ENCODE measurements at places on chromosomes 2 and 18. TPM values are rescaled to one million over a fixed set of nuclear protein-coding genes. Genes with fewer than 3 reads are reported as not detected.

GRCh38 chr2:109031476-109032228 lies 42.6 kb upstream of the EDAR start:
- H3K36me3 ChIP-seq, result no peaks in the 10 kb centered on the region
- peak overlapping the region; percentile 97 for H3K27ac ChIP-seq
- H3K27me3 ChIP-seq, result no peaks in the 10 kb centered on the region
- DNase-seq, result peak; percentile 96
- peak overlapping the region; percentile 73 for H3K4me3 ChIP-seq

- no peak overlapping the region for H3K4me3 ChIP-seq
- H3K27me3 ChIP-seq, result peaks cover 13% of the 10 kb centered on the region
- DNase-seq, result no peak
- H3K27ac ChIP-seq, result no peak overlapping the region
- peaks cover 12% of the 10 kb centered on the region for H3K4me1 ChIP-seq
- H3K36me3 ChIP-seq, result peaks cover 10% of the 10 kb centered on the region
Measured at GRCh38 chr18:595068-595467, 1.7 kb upstream of the CLUL1 start.

- no peak overlapping the region for H3K27ac ChIP-seq
- no peaks in the 10 kb centered on the region for H3K36me3 ChIP-seq
- DNase-seq, result no peak
- no peak overlapping the region for H3K4me3 ChIP-seq
- H3K27me3 ChIP-seq, result peaks cover 2% of the 10 kb centered on the region
Measured at GRCh38 chr2:172884336-172884735, 148.7 kb downstream of the RAPGEF4 start.

Gene WNT10A
- total RNA-seq, result 1.7 TPM

Gene PLCL1
- 8.8 TPM for total RNA-seq

Gene COL3A1
- not detected for total RNA-seq

Gene CAPN14
- 0.41 TPM for total RNA-seq

All from naive thymus-derived CD8-positive, alpha-beta T cell (primary cell).